ENCODE measurements at places on chromosomes 3 and 15. TPM values are rescaled to one million over a fixed set of nuclear protein-coding genes. Genes with fewer than 3 reads are reported as not detected.

DNA sequence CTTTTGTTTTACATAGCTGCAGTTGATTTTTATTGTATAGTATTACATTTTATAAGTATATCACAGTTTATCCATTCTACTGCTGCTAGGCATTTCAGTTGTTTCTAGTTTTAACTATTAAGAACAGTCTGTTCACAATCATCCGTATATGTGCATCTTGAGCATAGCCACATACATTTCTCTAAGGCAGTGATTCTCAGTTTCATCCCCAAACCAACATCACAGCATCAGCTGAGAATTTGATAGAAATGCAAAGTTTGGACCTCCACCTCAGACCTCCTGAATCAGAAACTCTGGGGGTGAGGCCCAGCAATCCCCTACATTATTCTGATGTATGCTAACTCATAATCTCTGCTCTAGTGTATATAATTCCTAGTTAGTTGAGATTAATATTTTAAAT lies 120.8 kb downstream of the VPS8 start:
- DNase-seq = no peak

DNA sequence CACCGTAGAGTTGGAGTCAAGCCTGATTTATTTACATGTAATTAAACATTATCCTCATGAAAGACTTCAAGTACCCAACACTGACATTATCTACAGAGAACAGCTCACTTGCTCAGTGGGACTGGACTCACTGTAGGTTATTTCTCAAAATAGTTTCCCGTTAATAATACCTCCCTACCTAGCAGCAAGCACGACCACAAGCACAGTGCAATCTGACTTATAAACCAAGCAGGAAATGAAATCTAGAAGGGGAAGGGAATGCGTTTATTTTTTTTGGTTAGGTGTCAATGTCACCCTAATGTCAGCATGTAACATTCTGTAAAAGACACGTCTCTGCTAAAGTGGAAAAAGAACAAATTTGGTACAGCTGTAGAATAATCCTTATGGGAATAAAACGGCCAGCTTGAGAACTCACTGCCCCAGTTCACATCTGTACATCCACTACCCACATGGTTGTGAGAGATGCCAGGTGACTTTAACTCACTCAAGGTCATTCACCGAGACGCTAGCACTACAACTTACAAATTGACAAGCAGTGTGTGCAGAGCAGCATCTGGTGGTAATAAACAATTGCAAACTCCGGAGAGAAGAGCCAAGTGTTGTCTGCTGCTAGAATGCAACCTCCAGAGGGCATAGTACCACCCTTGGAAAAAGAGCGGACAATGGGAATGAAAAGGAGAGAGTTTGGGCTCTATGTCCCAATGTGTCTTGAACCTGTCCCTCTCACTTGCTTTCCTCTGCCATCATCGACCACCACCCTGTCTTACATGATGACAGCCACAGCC lies 242.5 kb downstream of the CADPS start:
- no peak for DNase-seq

- no peak for DNase-seq
Measured at GRCh38 chr3:170428095-170428494, 9.4 kb downstream of the CLDN11 start.

GRCh38 chr3:34141841-34142337 lies 343.5 kb downstream of the PDCD6IP start:
- DNase-seq = no peak

GRCh38 chr3:17894434-17895060 lies 152.1 kb upstream of the TBC1D5 start:
- peak; percentile 38 for DNase-seq

DNA sequence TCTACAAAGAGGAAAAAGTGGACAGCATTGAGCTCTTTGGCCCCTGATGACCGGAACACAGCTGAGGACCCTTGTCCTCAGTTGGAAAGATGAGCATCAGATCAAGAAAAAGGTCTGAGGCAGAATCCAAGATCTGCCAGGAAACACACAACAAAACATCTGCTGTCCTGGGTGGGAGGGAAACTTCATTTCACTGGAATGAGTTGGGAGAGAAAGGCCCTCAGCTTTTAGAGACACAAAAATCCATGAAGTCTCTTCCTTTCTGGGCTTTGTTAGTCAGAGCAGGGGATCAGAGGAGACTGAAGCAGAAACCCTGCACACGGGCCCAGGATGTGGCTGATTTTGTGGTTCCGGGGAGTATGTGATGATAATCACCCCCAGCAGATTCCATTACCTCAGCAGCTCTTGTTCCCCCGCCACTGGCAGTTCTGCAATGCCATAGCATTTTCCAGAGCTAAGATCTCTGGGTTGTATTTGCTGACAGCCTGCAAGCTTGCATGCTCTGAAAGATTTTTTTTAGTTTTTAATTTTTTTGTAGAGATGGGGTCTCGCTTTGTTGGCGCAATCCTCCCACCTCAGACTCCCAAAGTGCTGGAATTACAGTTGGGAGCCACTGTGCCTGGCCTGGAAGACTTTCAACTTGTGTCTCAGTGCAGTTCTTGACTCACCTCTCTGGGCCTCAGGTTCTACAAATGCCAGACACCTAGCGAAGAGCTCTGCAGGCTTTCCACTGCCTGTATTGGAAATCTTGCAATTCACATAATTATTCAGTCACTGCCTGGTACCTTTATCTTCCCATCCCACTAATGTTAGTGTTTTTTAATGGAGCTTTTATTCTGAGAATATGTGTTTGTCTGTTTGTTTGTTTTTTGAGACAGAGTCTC lies 5.8 kb upstream of the TATDN2 start:
- peak; percentile 54 for DNase-seq

- DNase-seq = no peak
Measured at GRCh38 chr3:50840983-50841489, 166.3 kb downstream of the DOCK3 start.

DNA sequence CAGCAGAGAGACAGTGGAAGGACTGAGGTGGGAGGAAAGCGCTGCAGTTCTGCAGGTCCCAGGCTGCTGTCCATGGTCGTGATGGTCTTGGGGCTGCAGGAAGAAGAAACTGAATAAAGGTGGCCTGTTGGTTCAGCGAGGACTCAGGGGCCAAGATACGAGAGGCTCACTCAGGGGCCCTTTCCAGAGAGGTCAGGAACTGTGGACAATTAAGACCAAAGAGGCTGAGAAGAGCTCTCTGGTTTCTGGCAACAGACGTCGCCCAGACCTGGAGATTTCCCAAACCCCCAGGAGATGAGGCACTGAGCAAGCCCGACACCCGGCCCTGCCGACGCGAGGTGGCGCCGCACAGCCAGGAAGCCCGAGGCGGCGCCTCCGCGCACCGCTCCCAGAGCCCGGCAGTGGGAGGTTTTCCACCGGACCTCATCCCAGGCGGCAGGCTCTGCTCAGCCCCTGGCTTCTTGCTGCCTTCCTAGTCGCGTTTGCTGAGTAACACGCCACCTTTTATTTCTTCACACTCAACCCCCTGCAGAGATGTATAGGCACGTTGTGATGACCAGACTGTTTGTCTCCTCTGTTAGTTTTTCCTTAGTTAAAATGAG lies 56.4 kb upstream of the ARRDC4 start:
- DNase-seq = peak; percentile 51

DNA sequence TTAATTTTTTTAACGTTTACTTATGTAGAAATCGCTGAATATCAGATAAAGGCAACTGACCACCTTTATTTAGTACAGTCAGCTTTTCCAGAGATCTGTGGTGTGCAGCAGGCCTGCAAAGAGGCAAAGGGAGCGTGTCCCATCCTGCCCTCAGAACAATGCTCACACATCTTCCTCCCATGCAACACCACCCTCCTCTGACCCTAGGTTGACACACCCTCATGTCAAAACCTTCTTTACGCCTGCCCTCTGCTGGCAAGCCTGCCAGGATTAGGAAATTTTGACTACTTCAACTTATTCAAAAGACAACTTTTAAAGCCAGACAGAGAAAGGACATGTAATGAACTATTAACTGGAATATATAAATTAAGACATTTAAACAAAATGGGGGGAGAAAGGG lies 513.7 kb downstream of the FOXP1 start:
- peak; percentile 49 for DNase-seq

- DNase-seq = peak; percentile 38
Measured at GRCh38 chr3:170307671-170308405, 49.7 kb upstream of the SKIL start.

- DNase-seq = no peak
Measured at GRCh38 chr3:109339714-109340648, 2.6 kb upstream of the DPPA4 start.

- DNase-seq = no peak
Measured at GRCh38 chr3:82977871-82978270, 1216.4 kb upstream of the GBE1 start.

DNA sequence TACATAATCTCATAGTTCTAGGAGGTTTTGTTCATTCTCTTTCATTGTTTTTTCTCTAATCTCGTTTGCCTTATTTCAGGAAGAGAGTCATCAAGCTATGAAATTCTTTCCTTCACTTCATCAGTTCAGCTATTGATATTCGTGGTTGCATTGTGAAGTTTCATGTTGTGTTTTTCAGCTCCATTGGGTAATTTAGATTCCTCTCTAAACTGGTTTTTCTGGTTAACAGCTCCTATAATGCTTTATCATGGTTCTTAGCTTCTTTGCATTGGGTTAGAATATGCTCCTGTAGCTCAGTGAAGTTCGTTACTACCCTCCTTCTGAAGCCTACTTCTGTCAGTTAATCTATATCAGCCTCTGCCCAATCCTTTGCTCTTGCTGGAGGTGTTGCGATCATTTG lies 69.4 kb upstream of the CD96 start:
- DNase-seq = no peak

- DNase-seq = peak; percentile 15
Measured at GRCh38 chr3:122858373-122858772, 63.5 kb downstream of the SLC49A4 start.

GRCh38 chr15:99165956-99166689 lies 61.2 kb downstream of the SYNM start:
- DNase-seq = no peak

DNA sequence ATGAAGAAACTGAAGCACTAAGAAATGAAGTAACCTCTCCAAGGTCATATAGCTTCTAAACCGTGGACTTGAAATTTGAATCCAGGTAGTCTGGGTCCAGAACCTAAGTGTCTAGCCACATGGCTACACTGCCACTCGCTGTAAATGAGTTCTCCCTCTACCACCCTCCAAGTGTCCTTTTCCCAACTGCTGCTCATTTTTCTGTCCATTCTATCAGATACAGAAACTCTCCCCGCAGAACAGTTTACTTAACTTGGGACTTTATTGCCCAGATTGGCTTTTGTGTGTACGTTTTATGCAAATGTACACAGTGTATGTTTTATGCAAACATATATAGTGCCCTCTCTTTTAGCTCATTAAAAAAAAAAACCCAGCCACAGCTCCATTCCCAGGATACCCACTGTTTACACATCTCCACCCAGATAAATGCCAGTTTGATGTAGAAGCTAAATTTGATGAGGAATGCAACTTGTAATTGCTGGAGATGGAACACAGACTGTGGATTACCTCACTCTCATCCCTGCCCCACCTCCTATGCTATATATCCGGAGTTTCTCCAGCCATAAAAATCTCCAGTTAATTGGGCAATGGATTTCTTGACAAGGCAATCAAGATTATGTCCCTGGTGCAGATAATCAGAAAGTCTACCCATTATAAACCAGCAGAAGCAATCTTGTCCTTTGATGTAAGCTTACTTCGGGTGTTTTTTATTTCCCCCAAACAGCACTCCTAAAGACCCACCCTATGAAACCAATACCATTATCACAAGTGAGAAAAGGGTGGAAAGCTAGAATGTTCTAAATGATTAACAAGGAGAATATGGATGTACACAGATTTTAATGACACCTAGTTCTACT lies 42.0 kb downstream of the THBS1 start:
- DNase-seq = no peak

- DNase-seq = no peak
Measured at GRCh38 chr3:172071780-172072330, 32.5 kb downstream of the FNDC3B start.

- DNase-seq = peak; percentile 64
Measured at GRCh38 chr15:87752250-87752951, 504.1 kb downstream of the NTRK3 start.

DNA sequence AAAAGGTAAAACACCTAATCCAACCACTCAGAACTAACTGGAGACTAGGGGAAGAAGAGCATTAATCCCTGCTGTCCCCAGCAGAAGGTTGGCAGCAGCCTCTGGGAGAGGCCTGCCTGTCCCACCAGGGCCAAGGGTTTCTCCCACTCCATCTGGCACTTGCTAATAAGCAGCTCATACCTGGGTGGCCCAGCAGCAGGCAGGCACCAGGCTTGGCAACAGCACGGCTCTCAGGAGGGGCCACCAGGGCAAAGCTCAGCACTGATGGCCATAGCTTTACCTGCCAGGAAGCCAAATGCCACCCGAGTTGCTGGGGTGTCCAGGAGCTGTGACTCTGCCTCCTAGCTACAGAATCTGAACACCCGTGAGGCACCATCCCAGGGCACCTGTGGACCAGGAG lies 58.3 kb downstream of the BOC start:
- no peak for DNase-seq

GRCh38 chr3:189355481-189356201 lies 183.9 kb downstream of the TPRG1 start:
- DNase-seq = peak; percentile 86

DNA sequence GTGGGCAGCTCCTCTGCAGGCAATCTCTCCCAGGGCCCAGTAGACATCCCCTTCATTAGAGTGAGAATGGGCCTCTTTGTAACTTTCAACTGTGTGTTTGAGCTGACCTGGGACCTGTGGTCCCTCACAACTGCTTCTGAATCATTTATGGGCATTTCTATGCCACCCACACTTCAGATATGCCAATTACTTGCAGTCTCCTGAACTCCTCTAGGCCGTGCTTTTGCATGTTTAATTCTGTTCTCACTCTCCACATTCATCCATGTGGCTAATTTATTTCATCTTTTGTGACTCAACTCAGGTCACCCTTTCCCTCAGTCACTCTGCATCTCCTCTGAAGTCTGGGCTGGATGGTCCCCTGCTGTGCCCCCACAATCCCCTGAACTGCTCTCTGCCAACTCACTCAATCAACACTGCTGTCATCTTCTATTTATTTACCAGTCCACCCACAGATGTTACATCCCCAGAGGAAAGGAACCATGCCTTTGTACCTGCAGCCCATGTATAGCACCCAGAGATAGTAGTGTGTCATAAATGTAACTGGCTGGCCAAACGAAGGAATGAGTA lies 364.7 kb downstream of the EPHB1 start:
- no peak for DNase-seq

- DNase-seq = no peak
Measured at GRCh38 chr3:71563827-71564226, 19.7 kb downstream of the FOXP1 start.

BTLA gene
- total RNA-seq = not detected

ZPLD1 gene
- total RNA-seq = 1.1 TPM

KCNAB1 gene
- total RNA-seq = 0.57 TPM

HRG gene
- total RNA-seq = not detected

HIGD1A gene
- total RNA-seq = 201 TPM

SST gene
- total RNA-seq = not detected

USP50 gene
- total RNA-seq = not detected

COLQ gene
- 0.40 TPM for total RNA-seq

SH3GL3 gene
- total RNA-seq = not detected

PATL2 gene
- total RNA-seq = 0.57 TPM

AADACL2 gene
- not detected for total RNA-seq

Measured in LHCN-M2 (cell line).